ENCODE measurements at places on chromosomes 7 and 10.

GRCh38 chr7:94042381-94042780 lies 38.2 kb upstream of the BET1 start:
- no peak for DNase-seq

DNA sequence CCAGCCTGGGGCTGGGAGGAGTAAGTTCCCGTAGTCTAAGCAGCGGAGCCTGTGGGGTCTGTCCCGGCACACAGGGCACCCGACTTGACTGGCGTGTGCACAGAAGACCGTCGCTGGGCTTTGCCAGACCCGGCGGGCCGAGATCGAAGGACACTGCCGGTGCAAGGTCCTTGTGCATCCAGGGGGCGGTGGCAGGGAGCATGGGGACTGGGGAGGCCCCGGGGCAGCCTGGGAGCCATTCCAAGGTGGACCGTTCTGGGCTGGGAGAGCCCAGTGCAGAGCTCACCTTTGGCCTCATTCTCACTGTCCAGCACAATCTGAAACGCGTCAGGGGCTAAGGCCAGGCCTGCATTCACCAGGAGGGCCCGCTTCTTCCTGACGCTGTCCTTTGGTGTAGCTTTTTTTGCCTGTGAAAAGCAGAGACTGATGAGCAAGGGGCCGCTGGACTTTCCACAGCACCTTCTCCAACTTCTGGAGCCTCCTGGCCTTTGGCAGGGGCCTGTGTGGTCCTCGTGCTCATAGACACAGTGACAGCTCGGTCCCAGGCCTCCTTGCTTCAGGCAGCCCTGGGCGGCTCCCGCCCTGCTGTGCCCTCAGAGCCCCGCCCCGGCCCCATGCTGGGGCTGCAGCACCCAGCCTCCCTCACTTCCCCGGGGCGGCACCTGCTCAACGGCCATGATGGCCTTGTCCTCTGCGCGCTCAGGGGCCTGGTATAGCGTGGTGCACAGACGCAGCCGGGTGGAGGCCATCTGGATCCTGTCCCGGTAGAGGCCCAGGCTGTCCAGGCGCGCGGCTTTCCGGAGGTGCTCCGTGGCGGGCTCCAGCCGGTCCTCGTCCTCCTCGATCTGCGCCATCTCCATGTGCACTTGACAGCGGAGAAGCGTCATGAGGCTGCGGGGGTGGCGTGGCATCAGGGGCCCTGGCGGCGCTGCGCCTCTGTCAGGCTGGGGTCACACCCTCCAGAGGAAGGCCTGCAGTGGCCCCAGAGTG lies 20.3 kb downstream of the CFAP46 start:
- DNase-seq: no peak

DNA sequence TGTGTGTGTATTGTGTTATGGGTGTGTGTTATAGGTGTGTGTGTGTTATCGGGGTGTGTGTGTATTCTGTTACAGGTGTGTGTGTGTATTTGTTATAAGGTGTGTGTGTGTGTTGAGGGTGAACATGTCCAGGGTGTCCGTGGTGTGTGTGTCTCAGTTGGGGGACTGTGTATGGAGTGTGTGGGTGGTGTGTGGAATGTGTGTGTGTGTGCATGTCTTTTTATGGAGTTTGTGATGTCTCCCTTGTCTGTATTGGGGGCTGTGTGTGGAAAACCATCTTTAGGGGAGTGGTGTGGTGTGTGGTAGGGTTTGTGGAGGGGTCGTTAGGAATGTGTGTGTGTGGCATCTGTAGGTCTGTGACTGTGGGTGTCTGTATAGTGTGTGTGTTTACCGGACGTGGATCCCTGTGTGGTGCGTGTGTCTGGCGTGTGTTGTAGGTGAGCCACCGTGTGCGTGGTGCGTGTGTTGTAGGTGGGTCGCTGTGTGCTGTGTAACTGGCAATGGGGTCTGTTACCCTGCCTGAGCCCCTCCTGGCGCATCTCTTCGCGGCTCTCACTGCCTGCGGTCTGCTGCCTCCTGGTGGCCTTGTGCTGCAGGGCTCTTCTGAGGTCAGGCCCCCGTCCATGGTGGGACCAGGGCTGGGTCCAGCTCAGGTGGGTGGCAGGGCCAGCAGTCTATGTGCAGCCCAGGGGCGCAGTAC lies 61.7 kb downstream of the PALD1 start:
- DNase-seq: no peak

- no peak for DNase-seq
Measured at GRCh38 chr7:17910377-17910776, 29.9 kb downstream of the SNX13 start.

DNA sequence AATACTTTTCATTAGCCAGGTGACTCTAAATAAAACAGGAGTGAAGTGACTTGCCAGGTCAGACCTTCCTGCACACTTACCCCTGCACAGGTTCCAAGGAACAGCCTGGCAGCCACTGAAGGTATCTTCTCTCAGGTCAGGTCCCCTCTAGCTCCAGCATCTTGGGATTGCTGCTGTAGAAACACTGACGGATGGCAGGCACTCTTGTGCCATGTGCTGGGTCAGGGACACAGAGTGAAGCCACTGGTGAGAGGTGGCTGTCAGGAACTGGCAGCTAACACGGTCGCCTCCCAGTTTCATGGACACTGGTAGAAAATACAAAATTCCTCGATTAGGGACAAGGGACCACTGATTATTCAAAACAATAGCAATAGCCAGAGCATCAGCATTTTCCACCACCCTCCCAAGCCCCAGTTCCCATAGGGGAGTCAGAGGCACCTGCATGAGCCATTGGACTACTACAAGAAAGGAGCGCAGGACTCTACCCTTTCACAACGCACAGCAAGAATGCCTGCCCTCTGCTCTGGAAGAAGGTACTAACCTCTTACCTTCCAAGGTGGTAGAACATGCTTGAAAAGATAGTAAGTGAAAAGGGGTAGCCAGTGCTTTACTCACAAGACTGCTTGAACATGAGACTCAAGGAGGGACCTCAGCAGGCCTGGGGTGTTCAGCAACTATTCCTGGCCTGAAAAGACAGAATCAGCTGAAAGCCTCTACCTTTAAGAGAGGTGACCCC lies 5.1 kb upstream of the MYO1G start:
- DNase-seq: no peak

GRCh38 chr10:22491931-22492615 lies 146.8 kb downstream of the SPAG6 start:
- DNase-seq: no peak

DNA sequence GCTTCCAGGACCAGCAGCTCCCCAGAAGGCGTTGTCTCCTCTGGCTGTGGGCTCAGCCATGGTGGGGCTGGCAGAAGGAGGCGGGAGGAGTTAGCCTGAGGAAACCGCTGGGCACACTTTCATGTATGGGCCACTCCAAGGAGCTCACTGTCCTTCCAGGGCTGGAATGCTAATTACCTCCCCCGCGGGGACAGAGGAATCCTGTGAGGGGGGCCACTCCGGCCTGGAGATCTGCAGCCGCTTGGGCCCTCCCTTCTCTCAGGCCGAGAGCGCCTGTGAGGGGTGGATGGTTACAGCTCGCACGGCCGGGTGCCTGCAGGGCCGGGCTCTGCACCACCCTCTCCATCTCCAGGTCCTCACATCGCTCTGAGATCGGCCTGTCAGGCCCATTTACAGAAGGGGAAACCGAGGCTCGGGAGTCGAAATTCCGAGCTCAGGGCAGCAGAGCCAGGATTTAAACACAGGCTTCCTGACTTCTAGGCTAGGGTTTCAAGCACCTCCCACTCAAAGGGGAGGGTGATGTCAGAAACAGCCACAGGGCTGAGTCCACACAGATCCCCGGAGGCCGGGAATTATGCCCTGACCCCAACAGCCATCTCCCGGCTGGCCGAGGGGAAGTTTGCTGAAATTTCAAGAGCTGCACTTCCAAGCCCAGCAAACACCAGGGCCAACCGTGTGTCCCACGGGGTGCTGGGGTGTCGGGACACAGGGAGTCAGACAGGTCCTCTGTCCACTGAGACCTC lies 59.1 kb downstream of the PDGFA start:
- DNase-seq: no peak

- DNase-seq: no peak
Measured at GRCh38 chr7:97454636-97455035, 277.2 kb upstream of the TAC1 start.

- DNase-seq: no peak
Measured at GRCh38 chr10:93456480-93456879, 25.7 kb downstream of the MYOF start.

DNA sequence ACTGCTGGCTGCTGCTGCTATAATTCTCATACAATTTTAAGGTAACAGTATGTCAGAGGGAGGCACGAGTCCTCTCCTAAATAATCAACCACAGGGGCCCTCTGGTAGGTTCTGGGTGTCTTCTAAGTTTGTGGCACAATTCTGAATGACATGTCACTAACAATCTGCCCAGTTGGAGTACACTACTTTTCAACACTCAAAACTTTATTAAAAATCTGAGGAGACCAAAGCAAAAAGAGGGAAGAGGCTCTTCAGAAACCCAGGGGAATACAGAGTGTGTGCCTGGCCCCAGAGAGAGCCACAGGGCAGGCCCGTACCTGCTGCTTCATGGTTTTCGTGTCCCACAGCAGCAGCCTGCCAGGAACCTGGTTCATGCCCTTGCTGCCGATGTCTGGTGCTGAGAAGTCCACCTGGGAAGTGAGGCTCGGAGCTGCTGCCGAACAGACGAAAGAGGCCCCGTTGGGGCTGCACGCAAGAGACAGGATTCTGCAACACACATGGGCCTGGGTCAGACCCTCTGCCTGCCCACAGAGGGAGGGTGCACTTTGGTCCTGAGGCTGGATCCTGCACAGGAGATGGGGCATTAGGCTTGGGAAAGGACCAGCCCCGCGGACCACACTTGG lies 18.3 kb downstream of the WDR91 start:
- no peak for DNase-seq

- DNase-seq: no peak
Measured at GRCh38 chr7:19932549-19933249, 159.3 kb upstream of the TMEM196 start.

DNA sequence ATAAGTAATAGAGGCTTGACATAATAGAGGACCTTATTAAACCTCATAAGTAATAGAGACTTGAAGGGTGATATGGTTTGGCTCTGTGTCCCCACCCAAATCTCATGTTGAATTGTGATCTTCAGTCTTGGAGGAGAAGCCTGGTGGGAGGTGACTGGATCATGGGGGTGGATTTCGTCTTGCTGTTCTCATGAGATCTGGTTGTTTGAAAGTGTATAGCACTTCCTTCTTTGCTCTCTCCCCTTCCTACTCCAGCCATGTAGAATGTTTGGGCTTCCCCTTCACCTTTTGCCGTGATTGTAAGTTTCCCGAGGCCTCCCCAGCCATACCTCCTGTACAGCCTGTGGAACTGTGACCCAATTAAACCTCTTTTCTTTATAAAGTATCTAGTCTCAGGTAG lies 8.6 kb downstream of the KIFBP start:
- DNase-seq: no peak

DNA sequence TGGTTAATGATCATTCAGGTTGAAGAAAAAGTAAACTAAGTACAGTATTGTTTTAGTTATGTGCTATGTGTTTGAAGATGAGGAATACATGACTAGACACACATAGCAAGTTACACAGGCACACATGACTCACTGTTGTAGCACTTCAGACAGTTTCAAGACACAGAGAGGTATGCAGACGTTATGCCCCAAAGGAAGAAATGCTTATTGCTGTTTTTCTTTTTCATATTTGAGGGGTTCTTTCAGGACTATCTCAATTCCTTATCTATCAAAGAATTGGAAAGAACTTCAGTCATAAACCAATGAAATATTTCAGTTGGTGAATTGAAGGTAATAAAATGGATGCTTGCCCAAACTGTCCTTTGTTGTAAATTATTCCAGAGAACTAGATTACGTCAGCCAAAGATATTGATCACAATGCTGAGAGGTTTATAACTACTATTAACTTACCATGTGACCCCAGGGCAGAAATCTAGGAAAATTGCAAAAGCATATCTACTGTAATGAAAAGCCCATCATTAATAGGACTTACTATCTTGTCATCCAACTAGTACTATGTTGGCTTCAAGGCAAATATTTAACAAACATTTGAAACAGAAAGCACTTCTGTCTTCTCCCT lies 61.2 kb upstream of the CAPZA2 start:
- no peak for DNase-seq

DNA sequence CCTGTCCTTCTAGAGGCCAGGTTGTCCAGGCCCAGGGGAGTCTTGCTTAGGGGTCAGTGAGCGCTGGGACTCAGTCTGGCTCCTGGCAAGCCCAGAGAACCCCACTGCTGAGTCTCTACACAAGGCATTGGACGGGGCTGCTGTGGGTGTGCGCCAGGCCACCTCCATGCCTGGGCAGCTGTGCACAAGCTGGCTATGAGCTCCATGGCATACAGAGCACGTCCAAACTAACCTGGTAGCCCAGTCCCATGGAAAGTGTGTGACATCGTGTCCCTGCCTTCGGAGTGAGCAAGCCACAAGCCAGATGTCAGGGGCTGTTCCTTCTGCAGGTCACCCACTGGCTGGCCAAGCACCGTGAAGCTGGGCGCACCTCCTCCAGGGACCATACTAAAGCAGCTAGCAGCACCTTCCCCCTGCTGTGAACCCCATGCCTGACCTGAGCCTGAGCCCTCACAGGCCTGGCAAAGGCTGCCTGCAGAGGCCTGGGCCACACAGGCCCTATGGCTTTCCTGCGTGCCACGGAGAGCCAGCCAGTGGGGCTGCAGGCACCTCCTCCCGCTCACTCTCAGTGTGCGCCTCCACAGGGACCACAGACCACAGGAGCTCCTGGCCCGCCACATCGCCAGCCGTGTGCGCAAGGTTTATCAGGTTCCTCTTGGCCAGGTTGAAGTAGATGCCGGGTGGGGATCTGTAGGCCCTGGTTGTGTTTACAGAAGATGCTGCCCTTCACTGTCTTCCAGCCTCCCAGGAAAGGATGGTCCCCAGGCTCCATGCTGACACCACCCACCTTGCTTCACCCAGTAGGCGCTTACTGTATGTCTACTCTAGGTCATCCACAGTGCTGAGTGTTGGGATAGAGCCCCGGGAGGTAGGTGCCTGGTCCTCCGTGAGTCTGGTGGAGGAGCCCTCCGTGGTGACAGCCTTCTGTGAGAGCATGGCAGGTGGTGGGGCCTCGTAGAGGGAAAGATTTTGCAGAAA lies 219.7 kb downstream of the EBF3 start:
- DNase-seq: no peak

DNA sequence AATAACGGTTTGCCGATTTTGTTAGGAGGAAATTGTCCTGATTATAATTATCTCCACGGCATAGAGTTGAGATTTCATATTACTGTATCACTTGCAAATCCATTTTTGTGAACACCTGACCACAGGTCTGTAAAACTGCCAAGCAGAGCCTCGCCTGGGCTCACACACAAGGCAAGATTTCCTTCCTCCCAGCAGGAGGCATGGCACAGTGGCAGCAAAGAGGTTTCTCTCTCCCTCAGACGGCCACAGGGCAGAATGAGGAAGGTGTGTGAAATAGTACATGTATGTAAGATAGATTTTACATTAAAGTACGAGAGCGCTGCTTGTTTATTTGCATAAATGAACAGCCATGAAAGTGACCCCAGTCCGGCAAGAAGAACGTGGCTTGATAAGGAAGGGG lies 130.1 kb downstream of the CELF2 start:
- DNase-seq: no peak

GRCh38 chr10:70846795-70847194 lies 31.0 kb downstream of the SGPL1 start:
- no peak for DNase-seq
